ENCODE measurements at places on chromosomes 3 and 15. TPM values are rescaled to one million over a fixed set of nuclear protein-coding genes. Genes with fewer than 3 reads are reported as not detected.

DNA sequence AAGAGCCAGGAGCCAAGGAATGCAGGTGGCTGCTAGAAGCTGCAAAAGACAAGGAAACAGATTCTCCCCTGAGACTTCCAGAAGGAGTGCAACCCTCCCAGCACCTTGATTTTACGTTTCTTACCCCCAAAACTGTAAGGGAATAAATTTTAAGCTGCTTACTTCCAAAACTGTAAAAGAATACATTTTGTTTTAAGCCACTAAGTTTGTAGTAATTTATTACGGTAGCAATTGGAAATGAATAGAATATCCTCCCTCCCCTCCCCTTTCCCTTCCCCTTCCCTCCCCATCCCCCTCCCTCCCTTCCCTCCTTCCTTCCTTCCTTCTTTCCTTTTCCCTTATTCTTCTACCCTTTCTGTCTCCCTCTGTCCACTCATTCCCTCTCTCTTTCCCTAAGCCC, 203.7 kb upstream of the CFAP20DC start:
- DNase-seq = no peak

- no peak for DNase-seq
These were observed 29.9 kb upstream of the SPSB4 start for GRCh38 chr3:141021261-141021660.

- no peak for DNase-seq
These were observed 88.3 kb upstream of the CTNNB1 start for GRCh38 chr3:41111011-41111410.

DNA sequence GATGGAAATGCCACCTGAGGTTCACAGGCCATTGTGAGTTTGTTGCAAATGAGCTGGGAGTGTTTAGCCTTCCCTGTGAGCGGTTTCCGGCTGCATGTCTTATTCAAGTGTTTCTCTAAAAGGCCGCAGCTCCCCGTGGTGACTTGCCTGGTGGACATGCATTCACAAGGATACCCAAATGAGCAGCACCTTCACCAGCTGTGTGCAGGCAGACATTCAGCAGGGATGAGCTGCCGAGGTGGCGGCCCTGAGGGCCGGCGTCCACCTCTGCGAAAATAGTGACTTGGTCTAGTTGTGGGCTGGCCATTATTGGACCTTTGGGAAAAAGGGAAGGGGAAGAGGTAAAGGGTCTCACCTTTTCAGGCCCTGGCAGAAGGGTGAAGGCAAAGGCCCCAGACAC, 23.4 kb downstream of the SPSB4 start:
- DNase-seq = no peak

DNA sequence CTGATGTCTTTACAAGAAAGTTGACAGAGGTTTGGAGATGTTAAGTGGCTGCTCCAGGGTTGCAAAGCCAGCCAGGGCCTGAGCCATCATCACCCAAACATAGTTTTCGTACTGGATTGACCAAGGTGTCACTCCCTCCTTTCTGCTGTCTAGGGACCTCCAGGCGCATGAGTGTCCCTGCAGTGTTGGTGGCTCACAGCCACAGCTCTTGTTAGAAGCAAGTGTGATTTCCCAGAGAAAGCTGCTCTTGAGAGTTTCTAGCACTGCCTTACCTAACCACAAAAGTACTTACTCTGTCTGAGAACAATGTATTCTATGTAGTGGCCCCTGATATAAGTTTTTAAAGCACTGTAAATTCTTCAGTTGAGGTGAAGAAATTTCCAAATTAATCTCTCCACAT, 144.1 kb downstream of the SOX2 start:
- DNase-seq = no peak

DNA sequence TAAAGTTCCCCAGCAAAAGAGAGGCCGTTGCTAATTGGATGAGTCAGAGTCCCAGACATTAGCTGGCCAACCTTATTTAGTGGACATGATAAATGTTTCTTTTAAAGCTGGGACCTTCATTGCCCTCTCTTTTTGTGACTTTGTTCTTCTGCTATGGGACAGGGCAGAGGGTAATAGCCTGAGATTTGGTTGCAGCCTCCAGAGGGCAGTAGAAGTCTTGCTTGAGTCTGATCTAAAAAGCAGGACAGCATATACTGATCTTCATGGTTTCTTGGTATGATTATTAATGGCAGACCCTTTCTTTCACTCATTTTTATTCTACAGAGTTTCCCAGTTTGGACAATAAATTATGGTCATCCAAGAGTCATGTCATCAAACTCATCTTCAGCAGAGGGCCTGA, 25.1 kb upstream of the ZKSCAN7 start:
- DNase-seq = peak; percentile 10

GRCh38 chr3:48966876-48967361, 23.1 kb upstream of the P4HTM start:
- DNase-seq = no peak

DNA sequence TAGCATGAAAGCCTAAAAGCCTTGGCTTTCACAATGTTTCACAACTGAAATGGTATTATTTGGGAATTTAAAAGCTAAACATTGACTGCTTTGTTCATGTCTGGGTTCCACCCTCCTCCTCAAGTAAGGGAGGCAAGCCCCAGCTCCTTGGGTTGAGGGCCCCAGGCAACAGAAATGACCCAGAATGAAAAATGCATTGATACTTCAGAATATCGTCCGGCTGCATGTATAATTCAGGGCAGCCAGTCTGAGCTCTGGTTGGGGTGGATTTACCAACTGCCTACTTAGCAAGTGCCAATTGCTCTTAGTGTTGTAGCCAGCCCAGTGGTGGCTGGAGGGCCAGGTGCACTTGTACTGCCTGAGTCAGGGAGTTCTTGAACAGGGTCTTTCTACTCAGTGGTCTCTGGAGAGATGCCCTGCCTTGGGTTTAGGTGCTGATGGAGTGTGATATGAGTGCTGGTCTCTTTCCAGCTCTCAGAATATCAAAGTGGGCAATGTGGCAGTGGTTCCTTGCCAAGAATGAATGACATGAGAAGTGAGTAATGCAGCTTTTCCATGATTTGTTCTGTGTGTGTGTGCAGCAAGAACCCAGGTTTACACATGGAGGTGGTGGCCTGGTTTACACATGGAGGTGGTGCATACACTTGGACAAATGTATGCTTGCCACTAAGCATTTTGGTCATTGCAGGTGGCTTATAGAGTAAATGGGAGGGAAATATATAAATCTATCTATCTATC, 40.9 kb upstream of the ADAMTSL3 start:
- no peak for DNase-seq

DNA sequence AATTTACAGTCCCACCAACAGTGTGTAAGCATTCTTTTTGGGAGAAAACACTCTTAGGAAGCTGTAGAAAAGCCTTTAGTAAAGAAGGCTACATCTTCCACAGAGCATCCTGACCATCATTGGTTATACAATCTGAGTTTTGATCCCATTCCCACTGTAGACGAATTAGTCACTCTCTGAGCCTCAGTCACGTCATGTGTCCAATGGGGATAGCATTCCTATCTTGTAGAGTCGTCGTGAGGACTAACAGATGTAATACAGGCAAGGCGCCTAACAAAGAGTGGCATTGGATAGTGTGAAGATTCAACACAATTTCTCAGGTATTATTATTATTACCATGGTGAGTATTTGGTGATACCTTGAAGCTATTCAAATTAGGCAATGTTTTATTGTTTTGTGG, 44.0 kb upstream of the ALDH1A3 start:
- DNase-seq = no peak

- DNase-seq = no peak
These were observed 122.7 kb upstream of the TJP1 start for GRCh38 chr15:29944925-29945324.

- no peak for DNase-seq
These were observed 44.8 kb downstream of the FGD5 start for GRCh38 chr3:14863333-14864100.

GRCh38 chr3:45191424-45191823, 34.7 kb downstream of the TMEM158 start:
- no peak for DNase-seq

- DNase-seq = no peak
These were observed 2.0 kb upstream of the HRH1 start for GRCh38 chr3:11152301-11152700.

DNA sequence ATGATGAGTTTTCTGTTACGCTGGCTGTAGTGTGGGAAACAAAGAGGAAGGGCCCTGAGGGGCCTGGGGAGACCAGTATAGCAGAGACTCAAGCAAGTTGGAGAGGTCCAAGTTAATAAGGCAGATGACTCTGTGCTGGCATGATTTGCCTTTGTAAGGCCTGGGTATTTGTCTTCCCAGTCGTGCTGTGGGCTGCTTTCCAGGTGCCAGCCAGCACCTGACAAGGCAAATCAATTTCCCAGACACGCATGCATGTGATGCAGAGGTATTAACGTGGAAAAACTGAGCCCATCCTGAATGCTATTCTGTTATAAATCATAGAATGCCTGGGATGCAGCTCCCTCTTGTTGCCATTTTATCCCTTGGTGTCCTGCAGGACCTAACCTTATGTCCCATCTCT, 175.6 kb downstream of the MFSD1 start:
- DNase-seq = no peak

DNA sequence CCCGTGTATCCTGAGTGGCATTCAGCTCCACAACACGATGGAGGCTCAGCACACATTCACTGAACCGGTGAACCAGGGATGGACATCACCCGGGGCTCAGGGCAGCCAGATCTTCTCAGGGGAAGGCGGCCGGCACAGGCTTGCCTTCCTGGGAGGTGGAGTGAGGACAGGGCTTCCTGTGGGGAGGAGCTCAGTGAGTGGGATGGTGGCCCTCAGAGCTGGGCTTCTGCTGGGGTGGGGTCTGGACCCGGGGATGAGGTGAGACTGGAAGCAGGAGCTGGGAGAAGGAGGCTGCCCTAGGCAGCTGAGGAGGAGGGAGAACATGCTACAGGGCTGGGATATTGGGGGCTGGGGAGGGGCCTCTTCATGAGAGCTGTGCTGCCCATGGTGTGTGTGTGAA, 58.5 kb upstream of the PRR23E start:
- DNase-seq = no peak

GRCh38 chr15:66101715-66102395, 151.7 kb downstream of the MEGF11 start:
- DNase-seq = no peak

GRCh38 chr3:52794612-52795099, at the start of gene ITIH3:
Gene ITIH3 (plus strand): TSS chr3:52794796. CDS start chr3:52794804, 8 bp downstream.
- DNase-seq = no peak

GRCh38 chr15:34304613-34305012, 33.0 kb downstream of the SLC12A6 start:
- no peak for DNase-seq

DNA sequence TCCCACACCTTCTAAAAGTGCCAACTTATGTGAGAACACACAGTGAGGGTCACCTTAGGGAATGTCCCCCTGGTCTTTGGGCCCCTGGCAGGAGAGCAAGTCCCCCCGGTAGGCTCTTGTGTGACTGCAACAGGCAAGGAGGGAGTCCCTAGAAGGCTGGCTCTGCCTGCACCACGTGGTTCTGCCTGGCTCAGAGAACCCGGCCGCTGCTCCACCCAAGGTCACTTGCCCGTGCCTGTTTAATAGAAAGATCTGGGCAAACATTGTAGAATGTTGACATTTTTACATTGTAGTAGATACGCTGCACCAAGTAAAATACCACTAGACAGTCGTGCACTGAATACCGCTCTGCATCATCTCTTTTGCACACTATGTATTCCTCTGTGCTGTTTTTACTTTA, 21.9 kb downstream of the GABRA5 start:
- no peak for DNase-seq

DNA sequence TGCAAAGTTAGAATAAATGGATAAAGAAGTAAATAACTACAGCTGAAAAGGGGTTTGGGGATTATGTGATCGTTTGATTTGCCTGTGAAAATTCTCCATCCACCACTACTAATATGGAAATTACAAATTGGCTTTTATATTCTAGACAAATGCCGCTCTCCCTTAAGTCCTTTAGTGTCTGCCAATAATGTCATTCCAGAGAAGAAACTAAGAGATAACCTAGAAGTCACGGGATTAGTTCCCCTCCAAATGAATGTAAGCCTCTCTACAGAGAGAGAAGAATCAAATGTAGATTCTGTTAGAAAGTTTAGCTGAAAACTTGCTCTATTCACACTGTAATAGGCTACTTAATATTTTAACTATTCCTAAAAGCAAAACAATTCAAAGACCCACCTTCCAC, 92.0 kb downstream of the ALDH1A2 start:
- DNase-seq = no peak

- DNase-seq = no peak
These were observed 158.1 kb downstream of the APBA2 start for GRCh38 chr15:29043736-29044502.

- DNase-seq = peak; percentile 51
These were observed 107.1 kb downstream of the OXSM start for GRCh38 chr3:25897019-25897418.

DNA sequence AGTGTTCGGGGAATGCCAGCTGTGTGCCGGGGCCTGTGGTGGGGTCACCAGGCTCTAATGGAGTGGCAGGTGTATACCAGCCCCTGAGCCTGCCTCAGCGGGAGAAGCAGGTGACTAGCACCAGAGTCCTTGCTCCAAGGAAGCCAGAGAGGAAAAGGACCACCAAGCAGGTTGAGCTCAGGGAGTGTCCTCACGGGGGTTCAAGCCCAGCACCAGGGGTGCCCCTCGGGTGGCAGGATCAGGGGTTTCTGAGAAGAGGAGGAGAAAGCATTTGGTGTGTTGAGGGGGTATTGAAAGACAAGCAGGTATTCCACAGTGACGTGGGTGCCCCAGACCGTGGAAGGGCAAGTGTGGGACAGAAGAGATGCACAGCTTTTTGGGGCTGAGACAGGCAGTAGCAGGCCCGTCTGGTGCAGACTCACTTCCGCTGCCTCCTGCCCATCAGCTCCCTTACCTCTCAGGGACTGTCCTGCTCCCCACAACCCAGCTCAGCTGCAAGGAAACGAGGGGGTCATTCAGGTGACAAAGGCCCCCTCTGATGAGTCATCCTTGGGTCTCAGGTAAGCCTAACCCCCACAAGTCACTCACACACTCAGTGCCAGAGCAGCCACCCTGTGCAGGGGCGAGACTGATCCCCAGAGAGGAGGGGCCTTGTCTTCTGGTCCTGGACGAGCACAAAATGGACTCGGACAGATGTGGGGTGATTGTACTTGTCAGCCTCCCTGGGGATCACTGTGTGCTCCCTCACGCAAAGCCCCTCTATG, 21.4 kb upstream of the POC1A start:
- no peak for DNase-seq

The LRRC2 gene
- total RNA-seq = not detected

The C2CD4B gene
- not detected for total RNA-seq

The CHRFAM7A gene
- total RNA-seq = 7.4 TPM

The ZNF80 gene
- 0.12 TPM for total RNA-seq

The AHSG gene
- 1.6 TPM for total RNA-seq

The KIF9 gene
- 13.1 TPM for total RNA-seq

The KLHL40 gene
- total RNA-seq = not detected

The ISLR gene
- 0.12 TPM for total RNA-seq

The SPTSSB gene
- total RNA-seq = 2.9 TPM

The SEMA7A gene
- 13.8 TPM for total RNA-seq

The CHAC1 gene
- 58.9 TPM for total RNA-seq

The HTR3E gene
- not detected for total RNA-seq

The TLR9 gene
- total RNA-seq = 0.15 TPM

The CCR8 gene
- total RNA-seq = not detected

The PRTG gene
- not detected for total RNA-seq

The SNTN gene
- not detected for total RNA-seq

The DNAH12 gene
- total RNA-seq = not detected

All from HCT116 (cell line).